ENCODE measurements at places on chromosomes 4 and X.
A peak's percentile ranks its signal among the peaks of the same experiment; 100 is the strongest.

DNA sequence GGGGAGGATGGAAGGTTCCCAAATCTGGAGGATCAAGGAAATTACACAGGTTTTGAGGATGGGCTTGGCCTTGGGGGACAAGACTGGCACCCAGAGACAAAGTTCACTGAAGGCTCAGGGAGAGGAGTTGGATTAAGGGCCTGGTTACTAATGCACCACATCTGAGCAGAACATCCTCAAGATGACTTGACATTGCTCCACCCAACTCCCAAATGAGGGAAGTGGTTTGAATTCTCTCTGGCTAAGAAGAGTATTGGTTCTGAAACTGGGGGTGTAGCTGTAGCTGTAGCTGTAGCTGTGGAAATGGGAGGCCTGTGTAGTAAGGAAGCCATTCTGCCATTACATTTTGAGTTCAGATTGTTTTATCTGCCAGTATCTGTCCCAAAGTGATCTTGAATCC, 129.4 kb downstream of the RASL11B start:
- no peak for DNase-seq

GRCh38 chr4:181559637-181560036, 683.6 kb upstream of the TENM3 start:
- no peak for DNase-seq

DNA sequence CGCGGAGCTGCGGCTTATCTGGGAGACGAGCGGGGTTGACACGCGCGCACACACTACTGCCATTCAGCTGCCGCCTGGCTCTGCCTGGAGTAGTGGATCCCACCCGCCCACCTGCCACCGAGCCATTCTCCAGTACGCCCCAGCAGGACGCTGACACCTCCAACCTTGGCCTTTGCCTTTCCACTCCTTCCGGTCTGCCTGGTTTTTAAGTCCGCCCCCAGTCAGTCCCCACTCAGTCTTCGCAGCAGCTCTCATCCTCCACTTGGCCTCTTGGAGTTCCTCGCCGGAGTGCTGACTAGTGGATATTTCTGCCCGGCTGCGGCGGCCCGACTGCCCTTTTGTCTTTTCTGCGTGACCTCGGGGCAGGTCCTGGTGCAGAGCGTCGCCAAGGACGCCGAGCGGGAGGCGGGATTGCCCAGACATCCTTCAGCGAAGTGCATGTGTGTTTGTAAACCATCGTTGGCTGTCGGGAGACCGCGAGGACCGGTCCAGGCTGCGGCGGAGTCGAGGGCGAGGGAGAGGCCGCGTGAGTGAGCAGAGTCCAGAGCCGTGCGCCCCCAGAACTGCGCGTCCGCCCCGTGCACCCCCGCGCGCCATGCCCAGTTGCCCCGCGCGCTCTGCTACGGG, 1.1 kb downstream of the SLIT2 start:
- peak; percentile 39 for DNase-seq

- DNase-seq: no peak
Observed at GRCh38 chrX:153797415-153798015, 3.0 kb downstream of the SSR4 start.

DNA sequence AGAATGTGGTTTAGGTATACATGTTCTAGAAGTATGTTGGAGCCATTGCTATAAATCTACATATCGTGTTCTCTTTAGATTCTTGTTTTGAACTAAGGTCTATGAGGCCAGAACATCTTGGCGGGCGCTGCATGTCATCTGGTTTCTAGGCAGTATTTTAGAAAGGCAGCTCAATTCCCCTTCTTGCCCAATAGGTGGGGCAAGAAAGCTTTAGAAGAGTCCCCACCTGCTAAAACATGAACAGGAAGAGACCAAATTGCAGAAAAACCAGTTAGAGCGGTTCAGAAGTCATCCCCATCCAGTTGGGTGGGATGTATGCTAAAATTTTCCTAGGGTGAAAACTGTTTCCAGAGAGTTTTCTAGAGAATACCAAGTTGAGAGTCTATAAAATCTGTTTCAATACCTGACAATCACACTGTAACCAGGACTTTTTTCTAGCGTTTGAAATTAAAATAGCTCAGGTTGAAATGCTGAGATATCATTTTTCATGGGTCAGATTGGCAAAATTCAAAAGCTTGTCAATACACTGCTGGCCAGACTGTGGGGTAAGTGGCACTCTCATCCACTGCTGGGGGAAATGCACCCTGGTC, 17.5 kb upstream of the SH3KBP1 start:
- peak; percentile 66 for DNase-seq

DNA sequence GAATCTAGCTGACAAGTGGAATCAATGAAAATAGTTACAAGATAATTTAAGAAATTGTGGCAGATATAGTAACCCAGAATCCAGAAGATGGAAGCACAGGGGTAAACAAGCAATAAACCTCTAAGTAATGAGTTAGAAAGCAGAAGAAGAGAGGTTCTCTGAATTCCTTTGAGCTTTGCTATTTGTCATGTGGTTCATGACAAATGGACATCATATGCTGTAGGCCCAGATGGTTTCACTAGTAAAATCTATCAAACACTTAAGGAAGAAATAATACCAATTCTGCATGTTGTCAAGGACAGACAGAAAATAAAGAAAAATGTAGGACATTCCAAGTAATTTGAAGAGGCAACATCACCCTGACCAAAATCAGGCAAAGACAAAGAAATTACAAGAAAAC, 480.8 kb upstream of the INTU start:
- DNase-seq: no peak

DNA sequence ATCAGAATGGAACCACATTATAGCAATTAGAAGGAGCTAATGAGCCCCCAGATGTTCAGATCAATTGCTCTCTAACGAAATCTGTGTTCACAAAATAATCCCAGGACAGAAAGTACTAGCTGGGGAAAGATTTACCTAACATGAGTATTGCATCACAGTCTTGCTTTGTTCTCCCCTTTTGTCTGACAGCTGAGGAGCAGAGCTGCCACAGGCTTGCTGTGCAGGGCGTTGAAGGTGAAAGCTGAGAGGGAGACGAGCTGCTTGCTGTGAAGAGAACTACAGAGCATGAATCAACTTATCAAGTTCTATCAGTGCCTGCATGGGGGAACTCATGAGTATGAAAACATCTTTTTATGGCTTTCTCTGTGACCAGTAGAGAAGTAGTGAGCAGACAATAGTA, 441.2 kb downstream of the CENPC start:
- DNase-seq: no peak

DNA sequence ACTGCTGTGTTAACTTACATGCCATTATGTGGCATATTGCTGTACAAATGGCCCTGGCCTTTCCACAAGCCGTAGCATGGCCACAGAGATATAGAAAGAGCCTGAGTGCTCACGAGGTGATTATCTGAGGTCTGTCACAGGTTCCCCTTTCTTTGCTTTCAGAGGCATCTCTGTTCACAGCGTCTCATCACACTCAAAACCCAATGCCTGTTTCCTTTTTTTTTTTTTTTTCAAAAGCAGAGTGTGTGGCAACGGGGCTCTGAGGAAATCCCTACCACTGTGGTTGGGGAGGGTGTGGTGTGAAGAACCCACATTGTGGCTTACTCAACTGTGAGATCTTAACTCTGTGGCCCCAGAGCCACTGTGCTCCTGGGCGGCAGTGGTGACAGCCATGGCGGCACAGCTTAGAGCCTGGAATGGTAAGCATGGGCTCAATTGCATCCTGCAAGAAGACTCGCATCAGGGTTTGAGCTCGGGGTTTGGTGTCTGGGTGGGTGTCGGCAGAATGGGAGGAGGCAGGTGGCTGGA, 30.8 kb downstream of the RTL5 start:
- no peak for DNase-seq

DNA sequence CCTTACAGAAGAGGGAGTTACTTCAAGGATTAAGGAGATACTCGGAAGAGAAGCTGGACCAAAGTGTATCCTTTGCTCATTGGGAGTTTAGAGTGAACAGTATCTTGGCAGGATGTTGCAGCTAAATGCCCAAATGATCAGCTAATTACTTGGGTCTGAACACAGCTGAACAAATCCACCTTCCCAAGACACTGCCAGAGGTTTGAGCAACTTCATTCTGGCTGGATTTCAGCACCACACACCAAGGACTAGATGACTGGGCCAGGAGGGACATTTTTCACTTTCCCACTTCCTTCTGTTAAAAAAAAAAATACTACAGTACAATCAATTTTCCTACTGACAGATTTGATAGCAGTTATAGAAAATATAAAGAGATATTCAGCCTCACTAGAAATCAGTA, 324.6 kb downstream of the MID1IP1 start:
- DNase-seq: no peak

- DNase-seq: no peak
Observed at GRCh38 chr4:13840502-13841190, 213.1 kb upstream of the BOD1L1 start.

DNA sequence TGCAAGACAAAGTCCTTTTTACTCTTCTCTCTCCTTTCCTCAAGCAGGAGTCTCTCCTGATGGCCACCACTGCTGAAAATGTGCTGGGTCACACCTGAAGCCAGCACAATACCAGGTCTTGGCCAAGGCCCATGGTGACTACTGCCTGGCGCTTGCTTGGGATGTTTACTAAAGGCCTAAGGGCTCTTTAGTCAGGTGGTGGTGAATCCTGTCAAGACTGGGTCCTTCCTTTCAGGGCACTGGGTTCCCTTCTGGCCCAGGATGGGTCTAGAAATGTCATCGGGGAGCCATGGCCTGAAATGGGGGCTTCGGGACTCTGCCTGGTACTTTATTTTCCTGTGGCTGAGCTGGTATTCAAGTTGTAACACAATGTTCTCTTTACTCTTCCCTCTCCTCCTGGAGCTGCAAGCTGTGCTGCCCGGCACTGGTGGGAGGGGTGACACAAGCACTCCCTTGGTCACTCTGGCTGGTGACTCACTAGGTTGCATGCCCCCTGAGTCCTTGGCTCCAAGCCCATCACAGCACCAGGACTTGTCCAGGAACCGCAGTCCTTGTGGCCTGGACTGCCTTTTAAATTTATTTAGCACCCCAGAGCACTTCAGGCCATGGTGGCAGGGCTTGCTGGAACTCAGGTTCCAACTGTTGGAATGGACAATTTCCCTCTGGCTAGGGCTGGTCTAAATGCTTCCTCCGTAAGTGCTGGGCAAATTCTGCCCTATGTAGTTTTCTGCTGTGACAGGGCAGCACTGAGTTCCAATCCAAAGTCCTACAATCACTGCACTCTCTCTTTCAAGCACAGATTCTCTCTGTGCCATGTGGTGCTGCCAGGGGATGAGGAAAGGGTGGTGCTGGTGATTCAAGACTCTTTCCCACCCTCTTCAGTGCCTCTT, 11.3 kb downstream of the ARL13A start:
- no peak for DNase-seq

DNA sequence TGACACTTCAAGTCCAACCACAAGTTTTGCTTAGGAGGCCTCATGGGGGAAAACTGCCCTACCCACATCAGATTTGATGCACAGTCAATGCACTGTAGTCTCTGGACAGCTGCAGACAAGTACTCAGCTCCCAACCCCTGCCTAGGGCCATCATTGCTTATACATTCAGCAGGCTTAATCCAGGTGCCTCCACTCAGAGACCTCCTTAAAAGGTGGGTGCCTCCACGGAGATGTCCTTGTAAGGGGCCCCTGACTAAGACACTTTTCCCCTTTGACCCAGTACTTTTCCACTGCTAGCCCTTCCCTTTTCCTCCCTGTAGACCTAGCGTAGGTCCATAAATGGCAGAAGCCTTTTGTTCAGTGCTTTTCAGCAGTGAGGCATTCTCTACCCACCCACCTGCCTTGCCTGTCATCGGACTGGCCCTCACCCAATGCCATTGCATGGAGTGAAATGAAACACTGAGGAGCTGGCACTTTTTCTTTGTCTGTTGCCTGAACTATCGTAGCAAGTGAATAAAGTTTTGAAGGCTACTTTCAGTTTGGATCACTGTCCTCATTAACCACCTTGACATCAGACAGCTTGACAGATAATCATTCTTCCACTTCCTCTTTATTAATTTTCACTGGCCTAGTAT, 23.8 kb upstream of the PLK4 start:
- DNase-seq: no peak

- DNase-seq: no peak
Observed at GRCh38 chr4:125891597-125892258, 577.0 kb downstream of the FAT4 start.

DNA sequence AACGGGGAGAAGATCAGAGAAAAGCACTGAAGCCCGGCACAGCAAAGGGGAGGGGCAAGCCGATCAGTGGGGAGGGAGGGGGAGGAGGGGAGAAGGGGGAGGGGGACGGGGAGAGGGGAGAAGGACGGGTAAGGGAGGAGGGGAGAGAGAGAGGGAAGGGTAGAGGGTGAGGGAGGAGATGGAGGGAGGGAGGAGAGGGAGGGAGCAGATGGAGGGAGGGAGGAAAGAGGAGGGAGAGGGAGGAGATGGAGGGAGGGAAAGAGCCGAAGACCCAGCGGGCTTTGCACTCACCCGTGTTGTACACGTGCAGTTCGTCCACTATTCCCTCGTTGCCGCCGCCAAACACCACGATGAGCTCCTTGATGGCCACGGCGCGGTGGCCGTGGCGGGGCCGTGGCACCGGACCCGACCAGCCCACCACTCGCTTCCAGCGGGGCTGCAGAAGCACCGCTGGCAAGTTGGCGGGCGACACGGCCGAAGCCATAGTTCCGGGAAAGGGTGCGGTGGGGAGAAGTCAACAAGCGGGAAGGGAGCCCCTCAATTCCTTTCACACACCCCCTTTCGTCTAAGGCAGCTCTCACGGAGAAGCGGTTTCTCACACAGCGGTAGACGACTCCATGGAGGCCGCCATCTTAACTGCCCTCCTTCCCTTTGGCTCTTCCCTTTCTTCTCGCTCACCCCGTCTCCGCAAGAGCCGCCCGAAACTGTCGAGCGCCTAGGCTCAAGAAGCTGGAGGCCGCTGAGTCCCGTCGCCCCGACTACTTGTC, 1.1 kb downstream of the HCFC1 start:
- DNase-seq: peak; percentile 88

DNA sequence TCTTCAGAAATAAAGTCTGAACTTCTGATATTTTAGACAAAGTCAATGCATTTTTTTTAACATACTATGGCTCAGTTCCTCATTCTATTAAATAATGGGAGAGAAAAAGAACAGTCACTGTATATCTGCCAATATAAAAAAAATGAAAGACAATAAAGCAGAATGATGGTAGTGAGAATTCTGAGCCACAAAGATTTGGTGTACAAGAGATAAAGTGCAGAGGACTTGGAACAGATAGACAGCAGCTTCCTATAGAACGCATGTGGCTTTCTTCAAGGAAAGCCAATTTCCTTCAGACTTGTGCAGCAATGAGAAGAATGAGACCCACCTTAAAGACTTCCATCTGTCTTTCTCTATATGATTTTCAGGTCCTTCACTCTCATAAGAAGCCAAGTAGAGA, 39.7 kb downstream of the RASGEF1B start:
- no peak for DNase-seq

- no peak for DNase-seq
Observed at GRCh38 chrX:3384327-3384726, 37.9 kb upstream of the MXRA5 start.

GRCh38 chrX:46325312-46325877, 219.8 kb downstream of the ZNF674 start:
- DNase-seq: peak; percentile 59

GRCh38 chr4:62835631-62836030, 1573.6 kb downstream of the TECRL start:
- DNase-seq: no peak

GRCh38 chrX:114071412-114071811, 512.5 kb upstream of the HTR2C start:
- DNase-seq: no peak

GRCh38 chr4:27568952-27569319, 708.3 kb downstream of the STIM2 start:
- no peak for DNase-seq

GRCh38 chr4:38710053-38710452, 46.1 kb downstream of the KLF3 start:
- DNase-seq: no peak

- DNase-seq: no peak
Observed at GRCh38 chr4:6241062-6241845, 28.4 kb upstream of the WFS1 start.
